GM12878 (cell line): ENCODE measurements at places on chromosomes 2 and 18. TPM values are rescaled to one million over a fixed set of nuclear protein-coding genes. Genes with fewer than 3 reads are reported as not detected.

GRCh38 chr2:44805401-44806235, 135.9 kb upstream of the SIX3 start:
- DNase-seq = no peak

GRCh38 chr2:206915121-206915520, 24.2 kb upstream of the CPO start:
- DNase-seq = no peak

DNA sequence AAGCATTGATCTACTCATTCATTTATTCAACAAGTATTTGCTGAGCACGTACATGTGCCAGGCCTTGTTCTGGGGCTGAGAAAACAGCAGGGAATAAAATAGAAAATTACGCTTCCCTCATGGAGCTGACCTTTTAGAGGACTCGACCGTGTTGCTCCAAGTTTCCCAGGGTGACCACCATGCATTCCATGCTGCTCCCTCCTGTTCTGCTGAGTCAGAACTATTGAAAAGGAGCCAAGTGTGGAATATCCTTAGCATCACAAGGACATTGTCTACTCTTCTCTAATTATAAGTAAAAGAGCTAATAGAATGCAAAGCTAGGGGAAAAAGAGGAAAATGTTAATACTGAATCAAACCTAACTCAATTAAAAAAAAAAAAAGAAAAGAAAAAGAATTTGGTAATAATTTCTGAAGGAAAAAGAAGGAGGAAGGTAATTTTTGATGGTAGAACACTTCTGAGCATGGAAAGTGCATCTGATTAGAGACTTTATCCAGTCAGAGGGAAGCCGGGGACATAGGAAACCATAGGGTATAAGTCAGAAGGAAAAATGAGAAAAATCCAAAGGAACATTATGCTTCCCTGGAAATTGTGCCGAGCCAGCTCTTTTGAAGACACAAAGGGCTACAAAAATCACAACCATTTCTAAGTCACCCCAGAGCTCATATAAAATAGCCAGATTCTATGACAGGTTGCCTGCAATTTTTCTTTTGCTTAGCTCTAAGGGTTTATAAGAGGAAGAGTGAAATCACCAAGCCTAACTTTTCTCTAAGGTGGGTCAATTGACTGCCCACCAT, 339.4 kb downstream of the RND3 start:
- DNase-seq = no peak

- no peak for DNase-seq
Measured at GRCh38 chr2:226273440-226273839, 526.2 kb downstream of the IRS1 start.

CXCR2 gene
- total RNA-seq = 0.36 TPM in 1 of 2 replicates, not detected in the other

- DNase-seq = no peak
Measured at GRCh38 chr2:128492966-128493811, 174.5 kb upstream of the HS6ST1 start.

DNA sequence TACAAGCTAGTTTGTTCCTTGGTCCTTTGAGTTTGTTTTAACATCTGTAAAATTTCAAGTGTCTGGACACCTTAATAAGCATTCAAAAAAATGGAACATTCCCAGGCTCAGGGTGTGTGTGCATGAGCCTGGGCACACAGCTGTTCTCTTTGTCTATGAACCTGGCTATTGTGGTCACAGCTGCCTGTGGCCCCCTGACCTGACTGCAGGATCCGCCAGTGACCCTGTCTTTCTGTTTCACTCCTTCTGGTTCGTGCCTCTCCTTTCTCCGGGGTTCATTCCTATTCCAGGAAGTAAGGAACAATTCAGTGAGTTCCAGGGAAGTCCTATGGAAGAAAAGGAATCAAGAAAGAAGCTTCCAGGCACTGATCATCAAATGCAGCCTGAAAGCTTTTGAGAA, 35.6 kb downstream of the VWA3B start:
- DNase-seq = no peak

DNA sequence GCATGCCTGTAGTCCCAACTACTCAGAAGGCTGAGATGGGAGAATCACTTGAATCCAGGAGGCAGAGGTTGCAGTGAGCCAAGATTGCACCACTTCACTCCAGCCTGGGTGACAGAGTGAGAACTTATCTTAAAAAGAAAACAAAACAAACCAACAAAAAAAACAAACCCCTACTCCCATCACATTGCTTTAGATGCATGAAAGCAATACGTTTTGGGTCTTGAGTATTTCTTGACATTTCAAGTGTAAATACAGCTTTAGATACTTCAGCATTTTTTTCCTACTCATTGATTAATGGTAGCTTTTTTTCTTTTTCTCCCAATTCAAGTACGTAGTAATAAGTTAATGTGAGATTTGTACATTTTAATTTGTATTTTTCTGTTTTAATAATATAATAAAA, 20.3 kb downstream of the RASGRP3 start:
- no peak for DNase-seq

DNA sequence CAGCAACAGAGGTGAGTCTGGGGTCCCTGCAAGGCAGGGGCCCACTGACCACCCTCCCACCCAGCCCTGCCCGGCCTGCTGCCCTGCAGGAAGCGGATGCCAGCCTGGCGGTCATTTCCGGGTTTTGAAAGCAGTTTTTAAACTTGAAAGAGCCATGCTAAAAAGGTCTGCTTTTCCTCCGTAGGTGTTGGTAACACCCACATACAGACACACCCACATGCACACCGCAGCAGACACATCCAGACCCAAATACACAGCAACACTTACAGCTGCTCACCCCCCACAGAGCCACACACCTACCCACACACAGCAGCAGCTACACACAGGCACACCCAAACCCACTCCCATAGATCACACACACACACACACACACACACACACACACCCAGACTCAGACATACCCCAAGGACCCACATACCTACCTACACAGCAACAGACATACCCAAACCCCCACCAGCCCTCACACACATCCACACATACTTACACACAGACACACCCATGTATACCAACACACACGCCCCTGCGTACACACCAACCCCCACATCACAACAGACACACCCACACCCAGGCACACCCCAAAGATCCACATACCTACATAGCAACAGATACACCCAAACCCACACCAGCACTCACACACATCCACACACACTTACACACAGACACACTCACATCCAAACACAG, 7.6 kb downstream of the ZFP36L2 start:
- no peak for DNase-seq

SPR gene
- 2.9 TPM in 2 replicates for total RNA-seq
